ENCODE measurements at places on chromosomes 2 and 18.

- DNase-seq, result no peak
Measured at GRCh38 chr2:30253873-30254684, 22.7 kb downstream of the LBH start.

GRCh38 chr2:237279012-237279768, 134.8 kb downstream of the COL6A3 start:
- no peak for DNase-seq

DNA sequence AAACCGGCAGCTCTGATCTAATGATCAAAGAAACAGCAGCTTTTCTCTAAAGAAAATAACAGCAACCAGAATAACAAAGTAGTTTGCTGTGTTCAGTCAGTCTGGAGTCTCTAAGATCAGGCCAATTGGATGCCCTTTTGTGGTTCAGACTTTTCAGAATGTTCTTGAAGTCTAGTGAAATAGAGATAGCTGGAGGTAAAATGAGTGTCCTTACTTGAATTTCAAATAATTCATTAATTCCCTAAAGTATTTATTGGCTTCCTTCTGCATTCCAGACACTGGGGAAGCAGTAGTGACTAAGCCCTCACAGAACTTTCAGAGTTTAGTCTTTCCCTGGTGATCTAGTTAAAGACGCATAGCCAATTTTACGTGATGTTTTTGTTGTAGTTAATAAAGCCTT, 58.7 kb downstream of the C18orf54 start:
- DNase-seq, result no peak

GRCh38 chr2:150107816-150108215, 379.7 kb downstream of the RND3 start:
- no peak for DNase-seq

GRCh38 chr2:235141411-235142128, 189.8 kb downstream of the SH3BP4 start:
- DNase-seq, result no peak

GRCh38 chr2:227515742-227516141, 43.8 kb downstream of the AGFG1 start:
- DNase-seq, result no peak

- DNase-seq, result no peak
Measured at GRCh38 chr18:25825979-25826776, 264.2 kb downstream of the SS18 start.

GRCh38 chr2:41400088-41400665, 647.6 kb upstream of the PKDCC start:
- DNase-seq, result no peak

- no peak for DNase-seq
Measured at GRCh38 chr18:78136986-78137385, 842.6 kb upstream of the SALL3 start.

- DNase-seq, result no peak
Measured at GRCh38 chr2:237863102-237863511, 3.7 kb downstream of the RAMP1 start.

- DNase-seq, result no peak
Measured at GRCh38 chr18:63303547-63303946, 16.0 kb downstream of the BCL2 start.

- DNase-seq, result no peak
Measured at GRCh38 chr2:216673021-216673420, 22.3 kb downstream of the IGFBP5 start.

DNA sequence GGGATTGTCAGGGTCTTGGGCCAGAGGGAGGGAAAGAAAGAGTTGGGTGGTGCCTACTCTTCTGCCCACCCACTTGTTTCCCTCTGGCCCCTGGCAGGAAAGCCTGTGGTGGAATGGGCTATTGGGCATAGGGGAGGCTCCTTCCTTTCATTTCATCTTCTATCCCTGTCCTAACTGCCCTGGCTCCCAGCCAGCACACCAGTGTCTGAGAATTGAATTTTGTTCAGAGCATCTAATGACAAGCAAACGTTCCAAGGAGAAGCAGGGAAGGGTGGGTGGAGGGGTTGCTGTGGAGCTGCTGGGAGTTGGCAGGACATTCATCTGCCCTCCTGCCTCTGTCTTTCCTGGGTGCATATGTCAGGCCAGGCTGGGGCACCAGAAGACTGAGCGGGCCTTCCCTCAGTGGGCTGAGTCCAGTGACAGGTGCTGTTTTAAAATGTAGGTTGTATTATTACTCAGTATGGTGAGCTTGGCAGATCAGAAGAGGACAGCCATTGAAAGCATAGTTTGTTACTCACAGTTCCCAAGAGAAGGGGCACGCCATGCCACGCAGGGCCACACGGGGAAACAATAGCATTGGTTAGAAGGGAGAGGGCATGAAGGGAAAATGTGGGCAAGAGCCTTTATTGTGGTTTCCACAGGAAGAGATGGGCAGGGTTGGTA, 171.9 kb downstream of the ACOXL start:
- DNase-seq, result no peak

- DNase-seq, result no peak
Measured at GRCh38 chr18:35662293-35663062, 80.9 kb downstream of the GALNT1 start.

DNA sequence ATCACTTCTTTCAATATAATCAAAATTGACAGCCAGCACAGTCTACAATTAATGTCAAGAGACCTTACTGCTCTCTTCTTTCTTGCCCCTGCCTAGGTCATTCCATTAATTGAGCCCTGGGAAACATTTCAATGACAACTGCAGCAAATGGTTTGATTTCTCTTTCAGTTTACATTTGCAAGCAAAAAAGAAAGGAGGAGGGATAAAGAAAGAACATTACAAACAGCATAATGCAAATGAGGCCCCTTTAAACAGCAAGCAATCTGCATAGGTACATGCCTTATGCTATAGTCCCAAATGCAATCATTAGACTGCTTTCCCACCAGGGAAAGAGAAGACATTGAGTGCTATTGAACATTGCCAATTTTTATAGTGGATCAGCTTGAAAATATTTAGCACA, 655.0 kb upstream of the CDH2 start:
- DNase-seq, result no peak

DNA sequence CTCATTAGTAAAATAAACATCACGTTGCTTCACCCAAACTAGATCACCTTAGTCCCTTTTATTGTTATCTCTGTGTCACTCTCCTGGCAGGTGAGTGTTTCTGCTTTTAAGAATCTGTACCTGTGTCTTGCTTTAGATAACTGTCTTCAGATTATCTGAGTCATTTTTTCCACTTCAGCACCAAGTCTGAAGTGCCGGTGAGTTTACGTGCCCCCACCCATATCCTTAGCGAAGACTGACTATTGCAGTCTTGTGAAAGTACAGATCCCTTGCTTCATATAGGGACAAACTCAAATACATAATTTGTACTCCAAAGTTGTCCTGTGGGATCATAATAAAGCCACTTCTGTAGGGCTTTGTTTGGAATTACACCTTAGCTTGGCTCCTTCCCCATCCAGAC, 41.1 kb downstream of the SCN2A start:
- no peak for DNase-seq

DNA sequence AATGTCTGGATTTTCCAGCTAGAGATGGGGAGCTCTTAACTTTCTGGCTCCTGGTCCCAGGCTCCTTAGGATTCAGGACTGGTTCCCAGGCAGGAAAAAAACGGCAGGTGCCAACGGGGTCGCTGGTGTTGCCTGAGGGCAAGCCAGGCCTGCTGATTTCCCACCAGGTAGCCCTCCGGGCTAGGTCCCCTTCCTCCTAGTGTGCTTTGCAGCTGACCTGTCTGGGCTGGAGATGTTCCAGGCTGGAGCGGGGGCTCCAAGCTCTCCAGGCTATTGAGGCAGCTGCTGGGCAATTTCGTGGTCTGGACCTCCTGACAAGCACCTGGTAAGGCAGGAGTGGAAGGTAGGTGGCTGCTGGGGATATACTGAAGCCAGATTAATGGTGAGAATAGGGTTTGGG, 2.0 kb upstream of the MRPL53 start:
- DNase-seq, result no peak

DNA sequence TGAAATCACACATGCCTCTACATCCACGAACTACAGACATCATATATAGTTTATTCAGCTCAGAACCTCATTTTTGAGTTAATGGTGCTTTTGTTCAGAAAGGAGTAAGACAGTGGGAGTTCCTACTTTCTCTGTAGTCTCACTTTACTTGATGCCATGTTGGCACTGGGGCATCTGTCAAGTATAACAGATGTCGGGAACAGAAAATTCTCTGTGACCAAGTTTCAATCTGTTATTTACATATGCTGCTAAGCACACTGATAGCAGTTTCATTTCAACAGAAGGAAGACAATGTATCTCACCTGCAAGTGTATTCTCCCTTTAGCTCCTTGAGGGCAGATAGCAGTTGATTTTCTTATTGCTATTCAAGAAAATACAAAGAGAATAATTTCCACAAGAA, 774.1 kb downstream of the METTL4 start:
- no peak for DNase-seq

DNA sequence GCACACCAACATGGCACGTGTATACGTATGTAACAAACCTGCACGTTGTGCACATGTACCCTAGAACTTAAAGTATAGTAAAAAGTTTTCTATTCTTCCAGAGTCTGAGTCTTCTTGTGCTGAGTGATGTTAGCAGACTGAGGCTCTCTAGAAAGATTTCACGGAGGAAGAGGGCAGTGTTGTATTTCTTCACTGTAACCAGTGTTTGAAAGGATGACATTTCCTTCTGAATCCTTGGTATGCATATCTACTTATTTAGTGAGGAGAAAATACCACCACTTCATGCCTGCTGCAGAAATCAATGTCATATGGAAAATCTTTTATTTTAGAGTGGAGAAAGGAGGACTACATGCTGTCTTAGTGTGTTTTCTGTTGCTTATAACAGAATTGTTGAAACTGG, 357.1 kb downstream of the CCDC85A start:
- DNase-seq, result no peak

DNA sequence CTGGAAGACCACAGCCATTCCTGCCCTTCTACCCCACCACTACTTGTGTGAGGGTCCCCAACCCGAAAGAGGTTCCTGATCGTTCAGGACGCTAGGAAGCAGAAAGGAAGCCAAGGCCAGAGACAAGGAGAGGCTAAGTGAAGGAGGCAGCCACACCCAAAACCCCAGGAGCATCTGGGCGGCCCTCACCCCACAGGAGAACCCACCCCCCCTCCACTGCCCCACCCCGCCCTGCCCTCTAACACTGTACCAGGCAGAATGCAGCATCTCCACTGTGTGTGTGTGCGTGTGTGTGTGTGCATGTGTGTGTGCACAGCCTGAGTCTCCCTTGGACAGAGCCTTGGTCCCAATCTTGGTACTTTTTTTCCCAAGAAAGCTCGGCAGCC, 207.5 kb upstream of the HAAO start:
- no peak for DNase-seq

GRCh38 chr2:7154656-7155055, 237.4 kb downstream of the RNF144A start:
- DNase-seq, result no peak

DNA sequence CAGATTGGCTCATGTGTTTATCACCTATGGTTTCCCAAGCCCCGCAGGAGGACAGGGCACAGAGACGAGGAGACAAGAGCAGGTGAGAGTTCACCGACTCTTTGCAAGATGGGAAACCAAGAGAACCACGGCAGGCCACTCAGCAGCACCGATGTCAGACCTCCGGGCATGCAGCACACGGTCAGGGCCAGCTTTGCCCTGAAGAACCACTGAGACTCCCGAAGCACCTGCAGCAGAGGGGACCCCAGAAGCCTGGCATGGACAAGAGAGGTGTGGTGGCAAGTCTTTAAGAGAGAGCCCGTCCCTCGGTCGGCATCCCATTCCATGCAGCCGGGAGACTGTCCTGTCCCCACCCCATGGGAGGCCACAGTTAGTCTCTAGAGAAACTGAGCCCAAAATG, 36.6 kb upstream of the TAF1B start:
- DNase-seq, result no peak

DNA sequence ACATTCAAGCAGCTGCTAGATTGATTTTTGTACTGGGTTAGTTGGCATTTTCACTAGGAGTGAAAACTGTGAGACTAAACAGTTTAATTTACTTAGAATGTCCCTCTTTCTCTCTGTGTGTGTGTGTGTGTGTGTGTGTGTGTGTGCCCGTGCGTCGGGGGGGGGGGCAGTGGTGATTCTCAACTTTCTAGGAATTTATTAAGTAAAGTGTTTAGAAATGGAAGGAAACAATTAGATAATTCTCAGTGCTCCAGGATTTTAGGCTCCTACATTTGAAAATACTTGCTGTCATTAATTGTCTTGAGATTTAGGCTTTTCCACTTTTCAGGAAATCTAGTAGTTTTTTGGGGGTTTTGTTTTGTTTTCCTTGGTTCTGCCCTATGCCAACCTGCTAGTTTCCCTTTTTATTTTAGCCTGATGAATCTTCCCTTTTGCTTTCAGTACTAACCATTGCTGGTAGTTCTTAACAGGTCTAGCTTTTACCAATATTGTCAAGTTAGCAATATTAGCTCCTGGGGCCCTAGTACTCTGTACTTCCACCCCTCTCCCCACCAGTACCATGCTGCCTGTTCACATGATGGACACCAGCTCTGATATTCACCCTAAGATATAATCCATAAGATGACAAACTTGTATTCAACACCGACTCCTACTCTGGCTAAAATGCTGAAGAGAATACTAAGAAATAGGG, 4.9 kb downstream of the EPAS1 start:
- DNase-seq, result no peak

DNA sequence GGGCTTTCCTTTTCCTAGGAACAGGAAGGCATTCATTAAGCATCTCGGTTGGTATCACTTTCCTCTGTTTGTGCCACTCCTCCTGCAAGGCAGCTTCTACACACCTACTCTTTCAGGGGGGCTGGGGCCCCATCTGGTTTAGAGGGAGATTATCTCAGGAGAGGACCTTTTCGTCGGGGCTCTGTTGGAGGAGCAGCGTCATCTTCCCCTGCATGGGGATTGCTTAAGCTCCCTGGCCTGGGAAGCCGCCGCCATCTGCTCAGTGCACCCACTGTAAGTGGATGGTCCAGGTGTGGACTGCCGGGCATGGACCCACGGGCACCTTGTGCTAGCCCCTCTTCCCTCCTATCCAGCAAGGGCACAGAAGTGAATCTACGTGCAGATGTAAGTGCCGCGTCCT, 355.3 kb upstream of the SMIM21 start:
- no peak for DNase-seq

DNA sequence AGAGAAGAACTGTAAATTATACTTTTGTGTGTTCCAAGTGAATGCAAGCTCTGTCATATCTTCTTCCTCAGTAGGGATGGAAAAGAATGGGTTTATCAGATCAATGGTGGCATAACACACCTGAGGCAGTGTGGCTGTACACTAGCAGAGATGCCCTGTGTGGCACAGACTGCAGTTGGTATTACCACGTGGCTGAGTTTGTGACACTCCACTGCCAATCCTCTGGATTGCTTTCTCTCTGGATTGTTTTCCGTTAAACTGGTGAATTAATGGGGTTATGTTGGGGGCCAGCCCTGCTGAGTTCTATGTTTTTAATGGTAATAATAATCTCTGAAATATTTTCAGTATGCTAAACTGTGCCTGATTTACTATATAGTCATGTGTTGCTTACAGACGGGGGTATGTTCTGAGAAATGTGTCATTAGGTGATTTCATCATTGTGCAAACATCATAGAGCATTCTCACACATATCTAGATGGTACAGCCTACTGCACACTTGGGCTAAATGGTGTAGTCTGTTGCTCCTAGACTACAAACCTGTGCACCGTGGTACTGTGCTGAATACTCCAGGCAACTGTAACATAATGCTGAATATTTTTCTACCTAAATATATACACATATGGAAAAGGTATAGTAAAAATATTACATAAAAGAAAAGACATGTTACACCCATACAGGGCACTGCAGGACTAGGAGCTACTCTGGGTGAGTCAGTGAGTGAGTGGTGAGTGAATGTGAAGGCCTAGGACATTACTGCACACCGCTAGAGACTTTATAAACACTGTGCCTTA, 84.7 kb upstream of the ST6GAL2 start:
- DNase-seq, result no peak

- no peak for DNase-seq
Measured at GRCh38 chr2:58137856-58138255, 91.2 kb downstream of the VRK2 start.

- DNase-seq, result no peak
Measured at GRCh38 chr2:72951303-72952095, 34.2 kb downstream of the EMX1 start.

Measured in stimulated activated CD4-positive, alpha-beta T cell treated with anti-CD3 and anti-CD28 coated beads, Interleukin-1b, Interleukin-23, amount 100 ng/mL, for 48 hours (primary cell).